ENCODE measurements at places on chromosomes 5 and 9. TPM values are rescaled to one million over a fixed set of nuclear protein-coding genes. Genes with fewer than 3 reads are reported as not detected.

NIPAL4 gene
- total RNA-seq = 0.87 TPM

NNT gene
- total RNA-seq = 120 TPM

OR1Q1 gene
- total RNA-seq = not detected

C9orf43 gene
- total RNA-seq = 0.19 TPM

FOXD1 gene
- total RNA-seq = 28.6 TPM

PIP5K1B gene
- not detected for total RNA-seq

ARHGEF39 gene
- 0.85 TPM for total RNA-seq

DNA sequence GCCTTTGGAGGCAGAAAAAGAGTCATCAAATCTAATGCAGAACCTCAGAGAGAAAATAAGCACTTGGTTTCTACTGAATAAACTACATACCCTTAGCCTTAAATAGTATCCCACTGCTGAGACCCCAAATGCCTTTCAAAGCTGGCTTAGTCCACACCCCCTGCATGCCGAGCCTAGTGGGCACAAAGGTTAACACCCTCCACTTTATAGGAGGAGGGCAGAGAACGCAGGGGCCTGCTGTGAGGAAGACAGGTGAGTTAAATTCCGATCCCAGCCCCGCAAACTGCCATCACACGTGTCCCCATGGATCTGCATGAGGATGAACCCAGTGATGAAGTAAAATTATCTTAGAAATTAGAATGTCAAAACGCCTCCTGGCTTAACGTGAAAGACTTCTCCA lies 19.5 kb upstream of the HSD17B3 start:
- no peaks in the 10 kb centered on the region for H3K27me3 ChIP-seq
- no peak overlapping the region for H3K4me3 ChIP-seq
- H3K36me3 ChIP-seq = peaks cover 2% of the 10 kb centered on the region
- DNase-seq = no peak
- H3K27ac ChIP-seq = no peak overlapping the region
- H3K4me1 ChIP-seq = peaks cover 3% of the 10 kb centered on the region

DNA sequence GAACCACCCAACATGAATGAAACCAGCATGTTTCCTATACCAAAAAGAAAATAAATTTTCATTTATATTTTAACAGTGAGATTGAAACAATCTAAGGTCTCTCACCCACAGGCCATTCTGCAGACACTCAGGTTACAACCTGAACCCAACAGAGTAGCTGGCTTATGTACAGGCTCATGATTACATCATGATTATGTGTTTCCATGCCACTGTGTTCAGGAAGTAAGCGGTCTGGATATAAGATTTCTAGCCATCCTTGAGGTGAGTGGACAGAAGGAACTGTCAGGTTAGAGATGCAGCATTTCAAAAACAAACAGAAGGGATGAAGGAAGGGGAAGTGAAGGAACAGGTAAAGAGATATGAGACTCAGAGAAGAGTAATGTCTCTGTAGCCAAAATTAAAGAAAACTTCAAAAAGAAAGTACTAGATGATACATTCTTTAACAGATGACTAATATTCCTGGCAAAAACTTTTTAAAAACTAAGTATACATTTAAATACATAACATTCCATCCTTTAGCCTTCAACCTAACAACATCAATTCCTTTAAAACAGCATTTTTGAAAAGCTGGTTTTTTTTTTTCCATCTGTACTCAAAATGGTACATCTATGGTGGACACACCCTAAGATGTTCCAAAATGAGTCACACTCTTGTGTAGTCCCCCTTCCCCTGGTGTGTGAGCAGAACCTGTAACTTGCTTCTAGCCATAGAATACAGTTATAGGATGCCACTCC lies 119.8 kb downstream of the LPAR1 start:
- no peak overlapping the region for H3K4me3 ChIP-seq
- H3K27ac ChIP-seq = peak overlapping the region; percentile 91
- H3K4me1 ChIP-seq = peaks cover 67% of the 10 kb centered on the region
- H3K36me3 ChIP-seq = peaks cover 3% of the 10 kb centered on the region
- no peaks in the 10 kb centered on the region for H3K27me3 ChIP-seq

DNA sequence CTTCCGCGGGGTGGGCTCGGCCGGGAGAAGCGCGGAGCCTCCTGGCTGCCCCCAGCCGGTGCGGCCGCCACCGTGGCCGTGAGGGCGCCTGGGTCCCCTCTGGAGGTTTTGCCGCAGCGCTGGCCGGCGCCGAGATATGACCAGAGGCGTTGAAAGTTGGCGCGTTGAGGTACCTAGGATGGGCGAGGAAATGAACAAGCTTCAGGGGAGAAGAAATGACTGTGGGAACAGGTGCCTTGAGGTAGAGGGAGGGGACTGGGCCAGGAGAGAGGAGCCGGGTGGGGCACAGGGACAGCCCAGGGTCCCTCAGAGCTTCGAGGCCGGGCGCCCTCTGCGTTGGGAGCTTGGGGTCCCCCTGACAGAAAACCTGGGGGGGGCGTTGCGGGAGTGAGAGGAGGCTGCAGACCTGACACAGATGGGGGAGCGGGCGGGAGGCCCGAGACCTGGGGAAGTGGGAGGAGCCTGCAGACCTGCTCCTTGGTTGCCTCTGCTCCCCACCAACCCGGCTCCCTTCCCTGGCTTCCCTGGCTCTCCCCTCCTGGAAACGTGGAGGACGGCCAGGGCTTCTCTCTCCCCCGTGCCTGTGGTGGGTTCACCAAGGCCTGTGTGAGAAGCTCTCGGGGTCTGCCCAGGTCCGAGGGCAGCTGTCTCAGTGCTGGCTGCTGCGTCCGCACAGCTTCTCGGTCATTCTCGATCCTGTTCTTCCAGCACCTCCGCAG lies 14.2 kb downstream of the RABL6 start:
- H3K36me3 ChIP-seq = peaks cover 5% of the 10 kb centered on the region
- peaks cover 6% of the 10 kb centered on the region for H3K4me1 ChIP-seq
- no peak overlapping the region for H3K27ac ChIP-seq
- H3K4me3 ChIP-seq = no peak overlapping the region

- H3K27ac ChIP-seq = no peak overlapping the region
- H3K4me3 ChIP-seq = no peak overlapping the region
- no peaks in the 10 kb centered on the region for H3K36me3 ChIP-seq
- no peak for DNase-seq
- H3K27me3 ChIP-seq = peaks cover 6% of the 10 kb centered on the region
These were observed 22.5 kb upstream of the PTGS1 start for GRCh38 chr9:122348288-122348777.

GRCh38 chr9:12554636-12555035 lies 138.5 kb upstream of the TYRP1 start:
- peaks cover 1% of the 10 kb centered on the region for H3K36me3 ChIP-seq
- H3K27ac ChIP-seq = no peak overlapping the region
- DNase-seq = no peak
- H3K4me3 ChIP-seq = no peak overlapping the region

- H3K27ac ChIP-seq = no peak overlapping the region
- no peak overlapping the region for H3K4me3 ChIP-seq
- H3K36me3 ChIP-seq = peaks cover 7% of the 10 kb centered on the region
- no peak for DNase-seq
- H3K4me1 ChIP-seq = peaks cover 42% of the 10 kb centered on the region
- no peaks in the 10 kb centered on the region for H3K27me3 ChIP-seq
These were observed 87.9 kb downstream of the MRPS27 start for GRCh38 chr5:72231991-72232703.

DNA sequence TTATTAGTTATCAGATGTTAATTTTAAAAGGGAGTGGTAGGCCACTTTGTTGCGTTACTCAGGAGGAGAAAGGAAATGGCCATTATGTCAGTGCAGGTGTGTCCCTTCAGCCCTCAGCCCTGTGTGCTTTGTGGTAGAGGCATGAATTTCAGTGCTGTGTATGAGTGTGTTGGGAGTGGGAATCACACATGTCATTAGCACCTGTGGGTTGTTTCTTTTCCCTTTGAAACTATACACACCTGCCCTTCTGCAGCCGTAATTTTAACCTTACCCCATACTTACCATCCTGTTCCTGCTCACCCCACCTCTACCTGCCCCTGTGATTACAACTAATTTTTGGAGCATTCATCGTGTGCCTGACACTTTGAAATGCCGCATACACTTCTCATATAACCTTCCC lies 156.4 kb downstream of the ARHGAP26 start:
- no peak overlapping the region for H3K4me3 ChIP-seq
- no peaks in the 10 kb centered on the region for H3K27me3 ChIP-seq
- peaks cover 23% of the 10 kb centered on the region for H3K4me1 ChIP-seq
- DNase-seq = no peak

DNA sequence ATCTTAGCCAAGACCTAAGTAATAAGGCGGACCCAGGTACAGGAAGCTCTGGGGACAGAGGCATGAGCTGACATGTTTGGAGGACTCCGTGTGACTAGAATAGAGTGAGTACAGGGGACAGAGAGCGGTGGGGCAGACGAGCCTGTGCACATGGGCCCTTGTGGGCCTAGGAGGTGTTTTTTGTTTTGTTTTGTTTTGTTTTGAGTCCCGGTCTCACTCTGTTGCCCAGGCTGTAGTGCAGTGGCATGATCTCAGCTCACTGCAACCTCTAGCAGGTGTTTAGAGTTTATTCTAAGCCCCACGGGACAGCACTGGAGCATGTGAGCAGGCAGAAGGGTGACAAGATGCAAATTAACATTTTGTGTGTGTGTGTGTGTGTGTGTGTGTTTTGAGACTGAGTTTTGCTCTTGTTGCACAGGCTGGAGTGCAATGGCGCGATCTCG lies 3.1 kb upstream of the EEIG1 start:
- no peak overlapping the region for H3K4me3 ChIP-seq
- DNase-seq = no peak
- H3K27ac ChIP-seq = no peak overlapping the region
- no peaks in the 10 kb centered on the region for H3K27me3 ChIP-seq

DNA sequence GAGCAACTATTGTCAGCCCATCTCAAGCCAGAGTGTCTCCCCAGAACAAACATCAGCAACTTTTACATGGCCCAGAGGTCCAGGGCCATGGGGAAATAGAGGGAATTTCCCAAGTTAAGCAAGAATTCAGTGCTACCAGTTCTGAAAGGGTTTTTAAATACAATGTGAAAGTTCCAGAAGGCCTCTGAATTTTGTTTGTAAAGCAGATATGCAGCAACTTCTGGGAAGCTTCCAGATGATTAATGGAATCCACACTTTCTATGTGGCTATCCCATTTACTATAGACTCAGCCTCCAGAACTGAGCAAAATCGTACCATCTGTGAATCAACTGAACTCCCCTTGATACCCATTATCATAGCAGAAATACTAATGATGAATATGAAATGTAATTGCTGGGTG lies 93.8 kb downstream of the FEM1C start:
- no peak overlapping the region for H3K27ac ChIP-seq
- peaks cover 2% of the 10 kb centered on the region for H3K36me3 ChIP-seq
- peaks cover 5% of the 10 kb centered on the region for H3K4me1 ChIP-seq
- H3K4me3 ChIP-seq = no peak overlapping the region
- no peak for DNase-seq

Data from chondrocyte (in vitro differentiated cells).